ENCODE measurements at places on chromosomes 2 and 18.

- DNase-seq = no peak
Measured at GRCh38 chr2:48175254-48175653, 269.0 kb upstream of the FBXO11 start.

DNA sequence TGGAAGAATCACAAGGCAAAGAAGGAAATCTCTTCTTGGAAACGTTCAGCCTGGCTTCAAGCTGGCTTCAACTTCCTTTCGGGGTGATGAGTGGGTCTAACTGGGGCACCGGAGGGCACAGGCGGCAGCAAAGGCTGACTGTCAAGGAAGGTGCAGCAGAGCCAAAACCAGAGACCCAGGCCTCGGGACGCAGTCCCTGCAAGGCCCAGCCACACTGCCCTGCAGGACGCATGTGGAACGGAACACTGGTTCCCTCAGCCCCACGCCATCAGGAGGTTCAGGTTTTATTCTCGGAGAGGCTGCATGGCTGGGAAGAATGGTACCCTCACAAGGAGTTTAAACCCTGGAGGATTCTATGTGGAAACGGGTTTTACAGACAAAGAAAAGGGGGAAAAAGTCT, 165.5 kb downstream of the HDAC4 start:
- no peak for DNase-seq

- no peak for DNase-seq
Measured at GRCh38 chr2:118856978-118857676, 9.7 kb upstream of the EN1 start.

GRCh38 chr2:106314444-106314843, 120.3 kb upstream of the UXS1 start:
- no peak for DNase-seq

GRCh38 chr2:63784461-63784860, 57.2 kb upstream of the UGP2 start:
- no peak for DNase-seq

DNA sequence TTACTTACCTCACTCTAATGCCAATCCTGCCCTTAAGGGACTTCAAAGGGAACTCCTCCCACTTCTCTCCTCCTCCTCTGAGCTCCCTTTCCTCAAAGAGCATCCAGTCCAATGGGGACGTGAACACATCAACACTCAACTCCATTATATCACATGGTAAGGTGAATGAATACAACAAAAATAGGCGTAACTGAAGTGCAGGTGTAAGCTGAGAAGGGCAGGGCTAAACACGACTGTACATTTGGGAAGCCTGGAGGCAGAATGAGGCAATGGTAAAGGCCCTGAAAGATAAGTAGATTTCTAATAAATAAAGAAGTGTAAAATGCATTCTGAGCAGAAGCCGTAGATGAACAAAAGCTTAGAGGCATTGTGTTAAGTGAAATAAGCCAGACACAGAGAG, 226.1 kb upstream of the TRIB2 start:
- no peak for DNase-seq

DNA sequence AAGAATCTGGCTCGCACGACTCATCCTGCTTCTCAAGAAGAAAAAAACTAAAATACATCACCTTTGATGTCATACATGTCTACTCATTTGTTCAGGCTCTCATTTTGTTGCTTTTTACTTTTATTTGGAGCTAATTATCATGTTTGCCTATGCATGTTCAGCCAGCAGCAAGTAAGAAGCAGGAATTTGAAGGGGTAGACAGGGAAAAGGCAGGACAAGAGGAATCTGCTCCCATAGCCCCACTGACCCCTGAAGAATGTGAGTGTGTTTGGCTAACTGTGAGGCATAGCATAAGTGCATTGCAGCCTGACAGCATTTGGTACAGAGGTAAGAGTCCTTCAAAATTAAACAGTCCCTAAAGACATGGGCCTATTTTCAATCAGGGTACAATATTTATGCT, 72.7 kb downstream of the NYAP2 start:
- DNase-seq = no peak

DNA sequence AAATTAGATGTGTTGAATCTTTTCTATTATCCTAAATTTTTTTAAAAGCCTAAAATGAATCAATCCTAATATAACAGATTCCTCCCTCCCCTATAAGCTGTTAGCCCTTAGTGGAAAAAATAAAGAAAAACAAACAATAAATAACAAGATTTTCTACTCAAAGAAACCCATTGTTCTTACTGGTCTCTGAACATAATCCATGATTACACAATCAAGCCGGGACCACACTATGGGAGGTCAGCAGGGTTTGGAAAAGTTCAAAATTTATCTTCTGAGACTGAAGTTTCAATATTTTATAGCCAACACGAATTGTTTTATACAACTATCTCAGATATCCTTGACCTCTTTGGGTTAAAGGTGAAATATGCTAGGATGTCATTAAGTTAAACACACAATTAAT, 57.9 kb downstream of the DPP4 start:
- no peak for DNase-seq

DNA sequence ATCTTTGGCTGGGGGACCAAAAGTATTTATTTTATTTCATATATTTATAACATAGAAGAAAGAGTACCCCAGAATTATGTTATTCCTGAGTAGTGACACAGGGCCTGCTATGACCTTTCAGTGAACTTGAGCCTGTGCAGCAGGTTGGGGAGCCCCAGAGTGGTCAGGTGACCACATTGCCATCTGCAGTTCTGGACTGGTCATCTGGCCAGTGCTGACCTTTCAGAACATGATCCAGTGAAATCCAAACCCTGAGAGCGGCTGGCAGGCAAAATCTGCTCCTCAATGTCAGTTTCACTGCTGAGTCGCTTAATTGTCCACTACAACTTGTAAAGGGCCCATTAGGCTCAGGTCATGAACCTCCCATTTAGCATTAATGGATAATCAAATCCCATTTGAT, 336.7 kb upstream of the KCNH7 start:
- no peak for DNase-seq

- peak; percentile 24 for DNase-seq
Measured at GRCh38 chr2:74250189-74250631, 51.8 kb downstream of the MTHFD2 start.

- DNase-seq = no peak
Measured at GRCh38 chr2:74497777-74498499, 1.5 kb downstream of the LBX2 start.

GRCh38 chr2:201955231-201955630, 78.4 kb upstream of the FZD7 start:
- DNase-seq = no peak

- DNase-seq = no peak
Measured at GRCh38 chr2:54704688-54705605, 18.5 kb upstream of the EML6 start.

DNA sequence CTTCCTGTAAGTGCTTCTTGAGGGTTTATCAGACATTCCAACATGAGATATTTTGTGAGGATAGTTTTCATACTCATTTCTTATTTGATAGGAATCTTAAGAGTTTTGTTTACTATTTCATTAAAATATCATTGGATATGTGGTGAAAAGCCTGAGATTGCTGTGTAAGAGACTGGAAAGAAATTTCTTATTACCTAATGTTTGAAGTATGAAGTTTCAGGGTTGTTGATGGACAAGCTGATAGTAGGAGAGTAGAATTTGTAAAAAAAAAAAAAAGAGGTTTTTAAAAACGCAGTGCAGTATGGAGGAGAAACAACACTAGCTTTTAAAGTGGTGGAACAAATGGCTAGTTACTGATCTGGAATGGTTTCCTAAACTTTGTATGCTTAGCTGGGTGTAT, 7.7 kb downstream of the EPB41L5 start:
- no peak for DNase-seq

GRCh38 chr2:88656690-88657089, 29.4 kb upstream of the EIF2AK3 start:
- DNase-seq = no peak

GRCh38 chr18:75491361-75491760, 63.9 kb upstream of the SMIM21 start:
- no peak for DNase-seq

DNA sequence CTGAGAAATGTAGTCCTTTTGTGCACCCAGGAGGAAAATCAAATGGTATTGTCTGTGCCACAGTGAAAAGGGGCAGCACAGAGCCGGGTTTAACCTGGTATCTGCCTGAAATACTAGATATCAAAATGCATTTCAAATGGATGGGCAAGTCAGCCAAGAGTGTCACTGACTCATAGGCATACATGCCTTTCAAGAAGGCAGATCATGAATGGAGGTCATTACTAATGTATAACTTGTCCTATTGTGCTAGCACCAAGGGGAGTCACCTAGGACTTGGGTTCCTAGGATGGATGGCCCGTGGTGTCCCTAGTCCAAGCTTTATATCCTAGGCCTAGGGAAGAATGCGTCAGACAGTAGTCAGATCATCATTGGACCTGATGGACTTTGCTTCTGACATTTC, 49.9 kb downstream of the TCF7L1 start:
- DNase-seq = no peak

DNA sequence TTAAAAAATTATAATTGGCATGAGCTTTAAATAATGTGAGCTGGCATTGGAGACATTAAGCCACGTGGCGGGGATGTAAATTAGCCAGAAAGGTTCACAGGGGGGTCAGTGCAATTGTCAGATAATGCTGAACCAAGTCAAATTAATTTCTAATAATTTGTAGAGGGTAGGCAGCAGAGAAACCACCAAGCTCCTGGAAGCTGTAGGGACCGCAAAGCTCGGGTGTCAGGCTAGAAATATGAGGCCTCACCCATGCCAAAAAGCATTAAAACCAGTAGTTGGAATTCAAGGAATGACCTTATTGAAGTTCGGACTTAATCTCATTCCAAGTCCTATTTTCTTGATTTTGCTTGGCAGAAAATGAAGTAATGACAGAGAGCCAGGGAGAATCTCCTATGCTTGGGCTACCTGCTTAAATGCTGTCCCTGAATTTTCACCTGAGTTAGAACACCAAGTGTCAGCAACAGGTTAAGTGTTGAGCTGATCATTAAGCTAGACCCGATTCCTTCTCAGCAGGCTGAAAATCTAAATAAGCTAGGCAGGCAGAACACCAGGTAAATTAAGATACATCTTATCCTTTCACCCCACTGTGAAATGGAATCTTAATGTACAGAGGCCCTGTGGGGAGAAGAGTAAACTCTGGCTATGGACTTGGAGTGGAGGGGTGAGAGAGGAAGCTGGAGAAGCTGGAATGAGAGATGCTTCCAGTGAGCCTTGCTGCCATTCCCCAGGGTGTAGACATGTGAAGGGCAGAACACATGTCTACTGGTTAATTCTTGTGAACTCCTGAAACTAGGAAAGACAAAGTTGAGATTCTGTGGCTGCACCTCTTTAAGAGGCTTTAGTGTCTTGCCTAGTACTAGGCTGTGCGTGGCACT, 520.0 kb downstream of the SLC4A3 start:
- no peak for DNase-seq

- no peak for DNase-seq
Measured at GRCh38 chr2:172734711-172735581, 699 bp upstream of the RAPGEF4 start.

GRCh38 chr18:3251963-3252277, 4.3 kb downstream of the MYL12A start:
- no peak for DNase-seq

- DNase-seq = no peak
Measured at GRCh38 chr18:59196161-59196725, 23.7 kb upstream of the GRP start.

DNA sequence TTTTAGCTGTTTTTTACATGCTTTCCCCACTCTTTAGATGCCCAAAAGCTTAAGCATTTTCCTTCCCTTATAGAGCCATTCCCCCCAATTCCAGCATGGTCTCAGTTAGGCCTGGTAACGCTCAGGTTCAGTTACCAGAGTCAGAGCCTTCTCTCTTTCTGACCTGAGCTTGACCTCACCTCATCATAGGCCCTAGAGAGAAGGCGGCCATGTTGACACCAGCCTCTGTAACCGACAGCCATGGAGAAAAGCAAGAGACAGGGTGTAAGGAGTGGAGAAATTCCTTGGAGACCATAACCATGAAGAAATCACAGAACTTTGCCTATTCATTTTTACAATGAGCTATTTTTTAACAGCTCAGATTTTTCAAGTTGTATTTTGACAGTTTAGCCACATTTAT, 99.4 kb downstream of the RTN4 start:
- no peak for DNase-seq

DNA sequence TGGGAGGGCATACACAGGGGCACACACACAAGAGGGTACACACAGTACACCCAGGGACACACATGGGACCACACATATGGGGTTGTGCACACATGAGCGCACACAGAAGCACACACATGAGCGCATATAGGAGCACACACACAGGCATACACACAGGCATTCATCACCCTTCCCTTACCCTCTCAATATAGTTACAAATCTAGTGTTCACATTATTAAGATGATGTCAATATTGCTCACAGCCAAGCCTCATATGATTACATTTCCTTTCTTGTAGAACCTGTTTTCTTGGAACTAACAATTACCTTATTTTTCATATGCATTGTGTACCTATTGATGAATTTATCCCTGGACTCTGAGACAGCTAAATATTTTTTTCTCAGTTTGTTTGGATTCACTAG, 156.7 kb downstream of the FHOD3 start:
- DNase-seq = no peak

GRCh38 chr2:29317077-29317517, 201.9 kb downstream of the CLIP4 start:
- DNase-seq = no peak

DNA sequence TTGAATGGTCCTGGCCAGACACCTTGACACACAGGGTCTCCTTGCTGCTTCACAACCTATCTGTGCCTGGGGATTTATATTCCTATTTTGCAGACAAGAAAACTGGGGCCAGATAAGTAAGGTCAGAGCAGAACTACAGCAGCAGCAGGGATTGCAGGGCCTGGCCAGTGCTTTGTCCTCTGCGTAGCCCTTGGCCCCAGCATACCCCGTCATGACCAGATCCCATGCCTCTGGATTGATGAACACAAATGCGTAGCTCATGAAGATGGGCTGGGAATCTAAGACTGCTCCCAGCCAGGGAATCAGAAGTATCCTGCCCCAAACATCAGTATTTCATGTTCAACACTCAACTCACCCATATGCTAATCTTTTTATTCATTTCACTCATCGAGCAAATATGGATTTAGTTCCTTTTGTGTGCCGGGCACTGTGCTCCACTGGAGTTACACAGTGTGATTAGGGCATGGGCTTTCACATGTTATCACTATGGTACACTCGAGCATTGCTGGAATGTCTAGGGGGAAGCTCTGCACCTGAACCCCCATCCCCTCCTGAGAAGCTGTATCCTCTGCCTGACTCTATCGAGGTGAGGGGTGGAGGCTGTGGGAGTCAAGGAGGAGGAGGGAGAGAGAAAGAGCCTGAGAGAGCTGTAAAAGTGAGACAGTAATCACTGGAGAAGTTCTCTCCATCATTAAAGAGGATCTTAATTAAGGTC, 143.3 kb downstream of the CYP26B1 start:
- DNase-seq = no peak

All from activated naive CD4-positive, alpha-beta T cell (primary cell).